ENCODE measurements at places on chromosomes 7 and 10.

DNA sequence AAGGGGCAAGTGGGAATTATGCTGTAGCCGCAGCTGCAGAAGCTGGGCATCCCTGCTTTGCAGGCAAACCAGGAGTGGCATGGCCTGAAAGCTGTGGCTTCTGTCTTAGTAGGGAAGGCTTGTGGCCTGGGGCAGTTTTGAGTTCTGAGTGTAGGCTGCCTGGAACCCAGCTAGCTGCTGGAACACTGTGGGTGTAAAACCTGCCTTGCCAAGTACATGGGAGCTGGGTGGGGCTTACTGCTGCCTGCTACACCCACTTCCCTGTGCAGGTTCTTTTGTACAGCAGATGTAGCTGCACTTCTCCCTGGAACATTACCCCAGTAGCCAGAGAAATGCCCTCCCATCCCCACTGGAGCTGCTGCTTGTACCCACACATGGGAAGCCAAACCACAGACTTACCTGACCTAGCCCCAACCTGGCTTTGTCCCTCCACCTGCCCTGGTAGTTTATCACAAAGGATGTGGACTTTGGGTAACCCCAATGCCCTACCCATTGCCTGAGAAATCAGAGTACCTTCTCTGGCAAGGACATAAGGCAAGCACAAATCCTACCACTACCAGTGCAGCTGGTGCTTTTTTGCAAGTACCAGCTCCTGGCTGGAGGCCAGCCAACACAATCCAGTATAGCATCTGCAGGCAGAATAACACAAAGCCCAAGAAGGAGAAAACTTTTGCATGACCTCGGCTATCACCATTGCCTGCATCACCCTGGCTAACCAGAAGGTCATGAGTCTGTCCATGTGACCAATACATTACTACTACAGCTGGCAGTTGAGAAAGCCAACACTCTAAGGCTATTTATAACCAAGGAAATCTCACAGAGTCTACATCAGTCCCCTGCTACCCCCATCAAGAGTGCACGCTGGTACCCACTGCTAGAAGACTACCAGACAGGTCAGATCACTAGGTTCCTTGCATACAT is 26.5 kb upstream of the PPP1R3A start:
- DNase-seq, result no peak

GRCh38 chr7:68399991-68400590 is 1198.2 kb upstream of the AUTS2 start:
- DNase-seq, result no peak

GRCh38 chr7:19284596-19285300 is 139.5 kb upstream of the FERD3L start:
- no peak for DNase-seq

DNA sequence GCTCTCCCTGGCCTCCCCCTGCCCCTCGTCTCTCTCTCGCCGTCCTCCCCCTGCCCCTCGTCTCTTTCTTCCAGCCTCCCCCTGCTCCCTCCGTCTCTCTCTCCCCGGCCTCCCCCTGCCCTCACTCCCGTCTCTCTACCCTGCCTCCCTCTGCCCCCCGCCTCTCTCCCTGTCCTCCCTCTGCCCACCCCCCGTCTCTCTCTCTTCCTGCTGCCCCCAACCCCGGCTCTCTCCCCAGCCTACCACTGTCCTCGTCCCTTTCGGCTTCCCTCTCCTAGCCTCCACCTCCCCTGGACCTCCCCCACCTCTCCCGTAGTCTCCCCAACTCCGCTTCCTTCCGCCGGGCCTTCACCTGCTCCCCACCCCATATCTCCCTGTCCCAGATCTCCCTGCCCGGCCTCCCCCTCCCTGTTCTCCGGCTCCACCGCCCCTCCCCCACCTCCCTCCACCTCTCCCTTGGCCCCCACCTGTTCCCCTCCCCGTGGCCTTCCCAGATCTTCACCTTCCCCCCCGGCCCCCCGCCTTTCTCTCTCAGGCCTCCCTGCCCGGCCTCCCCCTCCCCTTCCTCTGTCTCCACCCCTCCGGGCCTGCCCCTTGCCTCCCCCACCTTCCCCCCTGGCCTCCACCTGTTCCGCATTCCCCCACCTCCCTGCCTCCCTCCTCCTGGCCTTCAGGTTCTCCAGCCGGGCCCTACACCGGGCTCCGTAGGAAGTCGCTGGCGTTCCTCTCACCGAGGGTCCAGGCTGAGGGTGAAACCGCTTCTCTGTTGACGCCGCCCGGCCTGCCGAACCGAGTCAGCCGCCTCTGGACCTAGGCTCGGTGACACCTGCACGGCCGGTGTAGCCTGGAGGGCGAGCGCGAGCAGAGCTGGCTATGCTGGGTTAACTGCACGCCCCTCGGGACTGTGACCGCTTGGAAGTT is 1.2 kb downstream of the GET4 start:
- no peak for DNase-seq

- no peak for DNase-seq
Measured at GRCh38 chr10:85784792-85785191, 581.8 kb downstream of the GRID1 start.
